Aorta (tissue), 5 donors: ENCODE measurements at places on chromosomes 7 and 10. TPM values are rescaled to one million over a fixed set of nuclear protein-coding genes. Genes with fewer than 3 reads are reported as not detected.

VWDE gene
- total RNA-seq, result 0.55 TPM

DNA sequence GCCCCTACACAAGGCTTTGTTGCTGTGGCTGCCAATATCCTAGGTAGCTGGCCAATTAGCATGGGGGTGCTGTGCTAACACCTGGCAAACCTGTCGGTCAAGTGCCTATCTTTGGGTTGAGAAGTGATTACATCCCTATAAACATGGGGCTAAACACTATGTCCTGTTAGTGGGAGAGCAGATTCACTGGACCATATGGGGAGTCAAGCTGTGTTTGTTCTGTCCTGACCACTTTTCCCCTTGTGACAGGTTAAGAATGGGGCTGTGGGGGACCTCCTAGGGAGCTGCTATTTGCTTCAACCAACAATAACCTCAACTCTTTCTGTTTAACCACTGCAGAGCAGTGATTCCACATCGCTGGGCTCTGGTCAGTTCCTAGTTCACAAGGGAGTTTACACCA, 151.5 kb upstream of the AOAH start:
- DNase-seq, result no peak

ZNF503 gene
- total RNA-seq, result 15.7 TPM

GRCh38 chr7:18778594-18778993, 283.0 kb downstream of the HDAC9 start:
- DNase-seq, result no peak

DNA sequence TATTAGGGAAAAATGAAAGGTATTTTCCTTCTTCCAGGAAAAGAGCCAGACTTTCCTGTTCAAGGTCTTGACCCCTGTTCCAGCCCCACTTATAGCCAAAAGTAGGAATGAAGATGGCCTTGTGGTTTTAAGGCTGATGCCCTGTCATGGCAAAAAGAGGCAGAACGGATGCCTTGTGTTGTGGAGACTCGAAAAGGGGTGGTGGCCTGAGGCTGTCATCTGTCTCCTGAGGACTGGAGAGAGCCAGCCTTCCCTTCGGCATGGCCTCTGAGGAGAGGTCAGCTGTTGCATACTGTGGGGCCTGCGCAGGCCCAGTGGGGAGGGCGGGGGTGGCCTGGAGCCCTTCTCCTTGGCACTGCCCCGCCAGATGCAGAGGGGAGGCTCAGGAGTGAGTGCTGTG, 166.0 kb upstream of the EEPD1 start:
- DNase-seq, result no peak

CDHR3 gene
- total RNA-seq, result 3.8 TPM

- no peak for DNase-seq
These were observed 171.2 kb upstream of the PRPS1L1 start for GRCh38 chr7:18198868-18199267.

DNA sequence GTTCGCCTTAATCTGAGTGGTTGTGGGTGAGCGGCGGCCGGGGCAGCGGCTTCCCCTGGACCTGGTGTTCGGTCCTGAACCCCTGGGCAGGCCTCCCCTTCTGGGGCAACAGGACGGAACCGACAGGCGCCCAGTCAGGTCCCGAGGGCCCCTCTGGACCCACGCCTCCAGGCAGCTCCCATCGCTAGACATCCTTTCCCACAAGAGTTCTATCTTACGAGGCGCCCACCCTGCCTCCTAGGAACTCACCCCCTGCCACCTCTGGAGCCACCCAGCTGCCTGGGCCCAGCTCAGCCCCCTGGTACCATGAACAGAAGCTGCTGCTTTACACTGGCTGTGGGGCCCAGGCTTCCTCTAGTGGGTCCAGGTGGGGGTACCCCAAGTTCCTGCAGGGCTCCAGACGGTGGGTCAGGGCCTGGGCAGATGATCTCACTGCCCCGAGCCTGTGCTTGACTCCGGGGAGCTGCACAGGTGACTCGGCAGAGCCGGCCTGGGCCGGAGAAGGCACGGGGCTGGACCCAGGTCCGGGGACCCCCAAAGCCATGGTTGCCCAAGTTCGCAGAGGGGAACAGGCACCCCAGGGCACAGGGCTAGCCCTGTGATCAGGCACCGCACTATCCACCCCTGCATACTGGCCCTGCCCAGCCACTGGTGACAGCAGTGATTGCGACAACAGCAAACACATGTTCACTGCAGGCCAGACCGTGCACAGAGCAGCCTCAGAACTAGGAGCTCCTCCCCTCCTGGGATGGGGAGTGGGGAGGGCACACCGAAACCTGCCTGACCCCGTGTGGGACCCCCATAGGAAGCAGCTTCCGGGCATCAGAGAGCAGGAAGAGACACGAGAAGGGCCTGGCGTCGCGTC, 180.3 kb downstream of the ELFN1 start:
- peak; percentile 72 for DNase-seq

GRCh38 chr7:45151967-45152366, 5.6 kb upstream of the RAMP3 start:
- DNase-seq, result peak; percentile 3

KCP gene
- total RNA-seq, result 2.1 TPM

FAM25C gene
- total RNA-seq, result not detected

DNA sequence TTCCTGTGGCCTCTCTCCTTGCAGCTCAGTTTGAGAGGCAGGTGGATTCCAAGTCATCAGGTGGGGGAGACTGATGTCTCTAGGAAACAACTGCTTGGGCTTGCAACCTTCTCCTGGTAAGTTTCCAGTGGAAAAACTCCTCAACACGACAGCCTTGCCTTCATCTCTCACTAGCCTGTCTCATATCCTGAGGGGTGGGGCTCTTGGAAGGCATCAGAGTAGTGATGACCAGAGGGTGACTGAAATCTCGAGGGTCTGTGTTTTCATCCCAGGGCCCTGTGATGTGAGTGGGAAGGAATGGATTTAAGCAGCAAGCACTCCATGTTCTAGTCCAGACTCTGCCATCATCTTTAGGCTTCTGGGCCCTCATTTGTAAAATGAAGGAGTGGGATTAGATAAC, 107.0 kb downstream of the NRP1 start:
- no peak for DNase-seq

MLXIPL gene
- 2.0 TPM for total RNA-seq

FKBP9 gene
- 193 TPM for total RNA-seq

- peak; percentile 79 for DNase-seq
These were observed 755 bp downstream of the FAM171A1 start for GRCh38 chr10:15370212-15370855.

HYAL4 gene
- not detected for total RNA-seq

- DNase-seq, result peak; percentile 58
These were observed 35.7 kb upstream of the SHH start for GRCh38 chr7:155847821-155848435.

GRCh38 chr10:43137717-43138020, 576 bp upstream of the CSGALNACT2 start:
- DNase-seq, result peak; percentile 89

EIF4H gene
- 190 TPM for total RNA-seq

DNA sequence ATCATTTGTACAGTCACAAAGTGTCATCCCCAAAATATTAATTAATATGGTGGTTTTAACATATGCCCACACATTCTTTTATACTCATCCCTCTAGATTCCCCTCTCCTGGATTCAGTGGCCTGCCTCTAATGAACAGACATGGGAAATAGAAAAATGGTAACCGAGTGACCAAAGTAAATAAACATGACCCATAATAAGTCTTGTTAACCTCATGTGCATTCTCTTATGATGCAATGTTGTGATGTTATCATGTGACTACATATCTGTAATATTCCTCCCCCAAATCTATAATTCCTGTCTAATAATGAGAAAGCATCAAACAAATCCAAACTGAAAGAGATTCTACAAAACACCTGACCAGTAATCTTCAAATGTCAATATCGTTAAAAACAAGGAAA, 164.5 kb upstream of the PRSS1 start:
- DNase-seq, result no peak

- no peak for DNase-seq
These were observed 171.4 kb downstream of the PTN start for GRCh38 chr7:137172105-137172590.

DNA sequence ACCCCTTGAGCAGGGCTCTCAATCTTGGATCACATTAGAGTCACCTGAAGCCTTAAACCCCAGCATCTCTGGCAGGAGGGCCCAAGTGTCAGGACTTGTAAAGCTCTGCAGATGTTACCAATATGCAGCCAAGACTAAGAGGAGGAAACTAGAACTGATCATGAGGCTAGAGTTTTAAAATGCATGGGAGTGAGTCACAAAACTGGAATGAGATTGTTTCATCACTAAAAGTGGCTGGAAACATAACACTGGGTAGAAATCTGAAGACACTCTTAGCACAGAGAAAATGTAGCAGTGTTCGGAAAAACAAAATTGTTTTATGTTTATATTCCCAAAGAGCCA, 63.3 kb upstream of the GHITM start:
- no peak for DNase-seq

DNA sequence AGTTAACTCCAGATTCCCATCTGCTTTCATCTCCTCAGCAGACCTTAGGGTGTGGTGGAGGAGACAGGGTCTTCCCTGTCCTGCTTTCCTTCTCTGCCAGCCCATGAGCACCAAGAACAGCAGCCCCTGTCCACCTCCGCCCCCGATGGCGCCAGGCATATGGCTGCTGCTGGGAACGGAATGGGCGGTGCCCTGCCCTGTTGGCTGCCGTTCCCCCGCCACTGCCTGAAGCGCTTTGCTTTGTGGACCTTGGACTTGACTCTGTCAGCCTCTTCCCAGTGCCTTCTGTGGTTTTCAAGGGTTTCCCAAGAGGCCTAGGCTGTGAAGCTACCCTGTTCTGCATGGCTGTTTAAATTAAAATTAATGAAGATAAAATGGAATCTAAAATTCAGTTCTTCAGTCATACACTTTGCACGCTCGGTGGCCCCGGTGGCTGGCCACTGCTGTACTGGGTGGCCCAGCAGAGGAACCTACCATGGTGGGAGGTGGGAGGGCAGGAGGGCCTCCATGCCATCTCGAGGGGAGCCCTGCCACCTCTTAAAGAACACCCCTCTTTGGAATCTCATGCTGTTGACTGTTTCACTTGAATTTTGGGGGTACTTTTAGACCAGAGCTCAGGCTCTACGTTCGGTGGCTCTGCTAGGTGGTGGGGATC, 78.7 kb downstream of the NKX6-2 start:
- peak; percentile 70 for DNase-seq

DNA sequence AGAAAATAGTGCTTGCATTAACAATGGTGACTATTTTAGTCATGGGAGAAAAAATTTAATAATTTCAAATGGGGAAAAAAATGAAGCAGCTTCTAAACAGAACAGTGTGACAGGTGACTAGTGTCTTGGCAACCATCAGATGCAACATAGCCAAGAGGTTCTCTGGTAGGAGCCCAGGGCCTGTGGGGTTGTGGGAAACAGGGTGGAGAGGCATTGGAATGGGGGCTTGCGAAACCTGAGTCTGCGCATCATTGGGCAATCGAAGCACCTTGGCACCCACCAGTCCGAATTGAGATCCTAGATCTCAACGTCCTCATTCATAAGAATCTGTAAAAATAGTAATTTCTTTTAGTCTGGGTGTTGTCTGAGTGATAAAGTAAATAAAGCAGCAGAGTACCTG, 19.2 kb upstream of the PARD3 start:
- DNase-seq, result no peak

DNA sequence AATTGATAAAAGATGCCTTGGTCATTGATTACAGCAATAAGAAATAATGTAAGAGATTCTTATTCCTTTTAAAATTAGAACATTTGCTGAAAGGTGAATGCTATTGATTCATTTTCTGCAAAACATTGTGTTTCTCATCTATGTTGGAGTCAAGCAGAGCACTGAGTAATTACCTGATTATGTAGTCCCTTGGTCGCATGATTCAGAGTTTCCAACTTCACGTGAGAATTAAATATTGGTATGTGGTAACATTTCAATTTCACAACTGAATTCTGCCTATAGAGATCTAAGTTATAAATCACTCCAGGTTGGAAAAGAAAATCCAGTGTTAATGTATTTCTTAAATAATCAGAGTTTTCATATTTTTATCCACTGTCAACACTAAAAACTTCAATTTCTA, 701.4 kb downstream of the PHTF2 start:
- no peak for DNase-seq

SEMA3D gene
- total RNA-seq, result 50.7 TPM

DNA sequence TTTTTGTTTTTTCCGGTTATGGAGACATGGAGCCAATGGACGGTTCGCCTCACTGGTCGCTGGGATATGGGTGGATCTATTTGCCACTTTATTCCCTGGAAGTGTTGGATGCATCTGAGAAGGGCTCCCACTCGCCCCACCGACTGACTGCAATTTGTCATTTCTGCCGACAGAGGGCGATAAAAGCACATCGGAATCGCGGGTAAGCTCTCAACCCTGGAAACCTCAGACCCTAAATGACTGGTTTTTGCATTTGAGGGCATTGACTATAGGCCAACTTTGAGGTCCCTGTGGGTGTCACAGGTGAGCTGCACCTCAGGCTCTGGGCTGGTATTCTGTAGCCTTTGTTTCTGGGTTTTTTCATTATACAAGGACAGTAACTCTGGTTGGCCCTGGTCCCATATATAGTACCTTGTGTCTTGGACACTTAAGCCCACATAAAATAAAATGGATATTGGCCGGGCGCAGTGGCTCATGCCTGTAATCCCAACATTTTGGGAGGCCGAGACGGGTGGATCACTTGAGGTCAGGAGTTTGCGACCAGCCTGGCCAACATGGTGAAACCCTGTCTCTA, 11.9 kb upstream of the OPALIN start:
- DNase-seq, result no peak

GRCh38 chr7:105022458-105022857, 8.5 kb downstream of the KMT2E start:
- DNase-seq, result no peak

ARPC1B gene
- 172 TPM for total RNA-seq

DNA sequence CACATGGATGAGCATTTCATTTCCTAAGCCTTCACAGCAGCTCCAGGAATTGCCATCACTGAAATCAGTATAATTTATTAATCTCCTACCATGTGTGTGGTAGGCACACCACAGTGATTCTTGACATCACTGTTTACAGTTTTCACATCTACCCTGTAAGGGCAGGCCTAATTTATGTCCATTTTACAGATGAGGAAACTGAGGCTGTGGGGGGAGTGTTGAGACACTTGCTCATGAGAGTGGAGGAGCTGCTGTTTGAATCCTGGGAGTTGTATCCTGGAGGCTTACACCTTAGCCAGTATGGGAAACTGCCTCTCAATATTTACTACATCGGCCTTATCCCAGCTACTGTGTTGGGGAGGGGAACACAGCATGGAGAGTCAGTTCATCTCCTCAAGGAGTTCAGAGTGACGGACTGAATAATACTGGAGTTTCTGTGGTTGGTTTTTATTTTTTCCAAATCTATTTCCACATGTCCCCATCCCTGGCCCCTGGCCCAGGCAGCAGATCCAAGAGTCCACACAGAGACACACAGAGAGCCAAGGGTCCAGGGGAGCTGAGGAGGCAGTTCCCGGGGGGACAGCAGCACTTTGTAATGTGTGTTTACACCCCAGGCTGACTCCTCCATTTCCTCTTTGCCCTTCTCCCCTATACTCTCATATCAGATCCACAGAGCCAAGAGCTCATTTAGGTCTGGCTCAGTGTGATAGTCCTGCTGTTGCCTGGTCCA, 13.2 kb downstream of the UBTD1 start:
- DNase-seq, result no peak
